ENCODE measurements at places on chromosomes 5 and 9.
A peak's percentile ranks its signal among the peaks of the same experiment; 100 is the strongest.

DNA sequence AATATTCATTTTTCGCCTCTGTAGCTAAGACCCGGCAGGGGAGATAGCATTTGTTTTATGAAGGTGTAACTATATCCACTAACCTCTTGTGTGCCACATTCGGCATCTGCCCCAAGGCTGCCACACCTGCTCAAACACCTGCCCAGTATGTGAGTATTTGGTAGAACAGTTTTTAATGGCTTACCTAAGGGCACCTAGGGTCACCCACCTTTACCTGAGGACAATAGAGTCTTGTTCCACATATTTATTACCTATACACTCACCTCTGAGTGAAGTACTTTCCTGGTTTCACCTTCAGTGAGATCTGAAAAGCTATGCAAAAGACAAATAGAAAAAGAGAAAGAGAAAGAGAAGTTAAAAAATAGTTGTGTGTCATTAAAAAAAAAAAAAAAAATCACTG lies 68.0 kb upstream of the PIP5K1B start:
- DNase-seq: no peak

GRCh38 chr9:96449845-96450612 lies at the start of gene HABP4:
TSS of gene HABP4 (plus strand) at chr9:96450169. CDS start at chr9:96450280, 111 bp downstream.
- peak; percentile 96 for DNase-seq

GRCh38 chr5:154535535-154535934 lies 57.5 kb upstream of the HAND1 start:
- DNase-seq: no peak

DNA sequence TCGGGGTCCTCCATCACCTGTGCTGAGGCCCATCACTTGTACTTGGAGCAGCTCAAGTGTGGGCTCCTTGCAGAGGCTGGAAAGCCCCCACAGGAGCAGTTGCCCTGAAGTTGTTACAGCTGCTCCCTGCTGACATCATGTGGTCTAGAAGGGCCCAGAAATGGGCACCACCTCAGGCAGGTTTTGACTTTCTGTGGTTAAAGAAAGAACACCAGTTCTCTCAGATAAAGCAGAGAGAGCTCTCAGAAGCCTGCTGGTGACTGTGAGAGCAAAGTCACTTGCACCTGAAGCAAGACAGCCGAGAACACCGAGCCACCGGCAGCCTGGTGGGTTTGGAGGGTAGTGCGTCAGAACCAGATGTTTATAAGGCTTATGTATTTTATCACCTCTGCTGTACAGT lies 70.4 kb downstream of the MVB12B start:
- DNase-seq: no peak

- DNase-seq: no peak
Observed at GRCh38 chr9:110842986-110843385, 174.4 kb downstream of the MUSK start.

DNA sequence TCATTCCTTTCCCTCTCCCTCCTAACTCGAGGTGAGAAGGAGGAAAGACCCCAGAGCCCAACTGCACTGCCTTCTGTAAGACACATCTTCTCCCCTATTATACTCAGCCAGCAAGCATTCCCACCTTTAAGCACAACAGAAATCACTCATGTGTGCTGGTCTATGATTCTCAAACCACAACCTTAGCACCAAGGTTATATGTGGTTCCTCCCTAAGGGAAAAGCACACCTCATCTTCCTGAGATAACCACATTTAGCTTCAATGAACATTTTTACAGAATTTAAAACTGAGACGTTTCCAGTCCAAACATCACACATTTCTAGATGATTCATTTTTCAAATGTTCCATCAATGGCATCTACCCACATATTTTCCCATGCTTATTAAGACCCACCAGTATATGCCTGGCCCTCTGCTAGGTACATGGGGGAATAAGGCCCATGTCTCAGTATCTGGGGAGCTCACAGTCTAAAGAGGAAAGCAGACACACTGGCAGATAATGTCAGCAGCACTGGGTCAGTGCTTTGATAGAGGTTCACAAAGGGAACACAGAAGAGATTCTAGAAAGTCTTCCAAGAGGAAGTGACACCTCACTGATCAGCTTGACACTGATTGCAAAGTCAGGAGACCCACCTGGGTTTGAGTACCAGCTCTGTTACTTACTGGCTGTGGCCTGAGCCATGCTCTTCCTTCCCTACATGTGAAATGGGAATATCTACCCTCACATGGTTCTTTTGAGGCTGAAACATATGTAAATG lies 245.4 kb downstream of the DENND1A start:
- DNase-seq: no peak

DNA sequence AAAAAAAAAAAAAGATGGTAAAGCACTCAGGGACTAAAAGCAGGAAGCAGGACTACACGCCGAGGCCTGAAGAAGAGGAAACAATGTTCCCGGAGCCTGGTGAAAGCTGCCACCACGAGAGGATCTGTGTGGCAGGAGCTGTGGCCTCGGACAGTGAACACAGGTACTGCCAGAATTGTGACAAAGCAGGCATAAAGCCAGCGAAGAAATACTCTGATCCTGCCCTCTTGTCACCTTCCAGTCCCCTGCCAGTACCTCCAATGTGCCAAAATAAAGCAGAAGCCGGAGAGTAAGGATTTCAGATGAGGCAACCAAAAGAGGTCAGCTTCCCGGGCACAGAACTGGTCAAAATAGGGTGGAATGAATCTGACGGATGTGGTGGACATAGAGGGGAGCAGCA lies 211.5 kb upstream of the TARS1 start:
- no peak for DNase-seq

- no peak for DNase-seq
Observed at GRCh38 chr5:149024477-149024876, 38.4 kb downstream of the SH3TC2 start.

DNA sequence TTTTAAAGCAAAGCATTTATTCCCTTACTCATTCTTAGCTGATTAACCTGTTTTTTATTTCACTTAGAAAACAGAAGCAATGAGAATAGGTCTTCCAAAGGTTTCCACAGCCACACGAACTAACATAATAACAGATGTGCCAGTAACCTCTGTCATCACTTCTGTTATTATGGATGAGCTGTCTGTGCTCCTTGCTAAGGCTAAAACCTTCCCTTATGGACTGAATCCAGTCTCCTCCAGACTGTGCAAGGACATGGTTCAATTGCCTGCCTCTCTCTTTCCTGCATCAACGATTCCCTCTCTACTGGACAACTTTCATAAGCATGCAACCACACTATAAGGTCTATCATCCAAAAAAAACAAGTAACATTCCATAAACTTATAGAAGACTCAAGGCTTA lies 1446.2 kb downstream of the MAT2B start:
- no peak for DNase-seq

DNA sequence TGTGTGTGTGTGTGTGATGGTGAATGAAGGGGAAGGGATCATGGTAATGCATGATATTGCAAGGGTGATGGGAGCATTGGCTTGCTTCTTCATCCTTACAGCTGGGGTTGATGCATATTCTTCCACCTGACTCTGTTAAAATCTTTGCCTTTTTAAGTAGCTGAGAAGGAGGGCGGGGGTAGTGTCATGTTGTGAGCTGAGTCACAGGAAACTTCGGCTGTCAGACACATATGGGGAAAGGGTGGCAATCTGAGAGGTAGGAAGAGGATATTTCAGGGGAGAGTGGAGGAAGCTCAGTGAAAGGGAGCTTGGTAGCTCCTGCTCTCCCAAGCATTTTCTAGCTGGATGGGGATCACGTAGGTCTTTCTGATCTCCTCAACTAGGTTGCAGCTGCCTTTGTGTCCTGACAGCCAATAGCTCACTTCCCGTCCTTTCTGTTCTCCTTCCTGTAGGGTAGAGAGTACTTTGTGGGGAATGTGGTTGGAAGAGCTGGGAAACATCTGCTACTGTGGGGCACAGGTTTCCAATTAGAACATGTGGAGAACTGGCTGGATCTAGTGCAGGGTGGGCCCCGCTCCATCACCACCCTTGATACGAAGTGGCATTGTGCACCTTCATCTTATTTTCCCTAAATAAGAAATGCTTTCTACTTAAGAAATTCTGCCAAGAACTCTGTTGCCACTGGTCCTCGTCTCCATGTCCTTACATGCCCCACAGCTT lies 18.1 kb upstream of the CLK4 start:
- DNase-seq: no peak

DNA sequence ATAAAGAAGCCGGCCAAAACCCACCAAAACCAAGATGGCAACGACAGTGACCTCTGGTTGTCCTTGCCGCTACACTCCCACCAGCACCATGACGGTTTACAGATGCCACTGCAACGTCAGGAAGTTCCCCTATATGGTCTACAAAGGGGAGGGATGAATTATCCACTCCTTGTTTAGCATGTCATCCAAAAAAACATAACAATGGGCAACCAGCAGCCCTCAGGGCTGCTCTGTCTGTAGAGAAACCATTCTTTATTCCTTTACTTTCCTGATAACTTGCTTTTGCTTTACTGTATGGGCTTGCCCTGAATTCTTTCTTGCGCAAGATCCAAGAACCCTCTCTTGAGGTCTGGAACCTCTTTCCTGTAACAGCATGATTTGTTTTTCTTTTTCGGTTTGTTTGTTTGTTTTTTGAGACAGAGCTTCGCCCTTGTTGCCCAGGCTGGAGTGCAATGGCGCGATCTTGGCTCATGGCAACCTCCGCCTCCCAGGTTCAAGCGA lies 2.0 kb upstream of the UAP1L1 start:
- no peak for DNase-seq

DNA sequence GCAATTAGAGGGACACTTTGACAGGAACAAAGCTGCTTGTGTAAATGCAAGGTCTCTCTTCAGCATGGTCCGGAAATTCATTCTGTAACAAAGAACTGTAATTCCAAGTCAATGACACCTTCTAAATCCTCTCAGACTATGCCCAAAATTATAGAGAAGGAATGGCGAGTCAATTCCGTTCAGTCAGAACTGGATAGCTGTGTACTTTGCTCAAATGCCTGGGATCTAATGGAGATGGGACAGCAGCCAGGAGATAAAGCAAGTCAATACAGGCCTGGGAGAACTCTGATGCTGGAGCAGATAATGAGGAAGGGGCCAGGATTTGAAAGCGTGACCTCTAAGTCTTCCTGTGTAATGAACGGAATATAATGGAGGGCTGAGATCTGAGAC lies 96.4 kb upstream of the SPRY4 start:
- DNase-seq: no peak

DNA sequence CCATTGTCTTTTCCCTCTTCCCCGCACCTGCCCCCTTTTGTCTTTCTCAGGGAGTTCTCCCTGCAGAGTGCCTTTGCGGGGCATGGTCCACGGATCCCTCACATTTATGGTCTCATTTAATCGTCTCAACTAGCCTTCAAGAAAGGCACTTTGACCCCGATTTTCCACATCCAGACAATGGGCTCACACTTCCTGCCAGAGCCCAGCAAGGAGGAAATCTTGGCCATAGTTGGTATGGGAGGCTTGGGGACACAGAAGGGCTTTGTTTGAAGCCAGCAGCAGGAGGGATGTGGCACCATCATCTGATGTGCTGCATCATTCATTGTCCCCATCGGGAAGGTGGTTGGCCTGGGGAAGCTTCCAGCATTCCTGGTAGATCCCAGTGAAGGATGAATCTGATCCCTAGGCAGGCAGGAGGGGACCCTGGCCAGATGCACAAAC lies 24.9 kb downstream of the GSN start:
- no peak for DNase-seq

- DNase-seq: no peak
Observed at GRCh38 chr5:148145916-148146315, 22.4 kb upstream of the SPINK14 start.

DNA sequence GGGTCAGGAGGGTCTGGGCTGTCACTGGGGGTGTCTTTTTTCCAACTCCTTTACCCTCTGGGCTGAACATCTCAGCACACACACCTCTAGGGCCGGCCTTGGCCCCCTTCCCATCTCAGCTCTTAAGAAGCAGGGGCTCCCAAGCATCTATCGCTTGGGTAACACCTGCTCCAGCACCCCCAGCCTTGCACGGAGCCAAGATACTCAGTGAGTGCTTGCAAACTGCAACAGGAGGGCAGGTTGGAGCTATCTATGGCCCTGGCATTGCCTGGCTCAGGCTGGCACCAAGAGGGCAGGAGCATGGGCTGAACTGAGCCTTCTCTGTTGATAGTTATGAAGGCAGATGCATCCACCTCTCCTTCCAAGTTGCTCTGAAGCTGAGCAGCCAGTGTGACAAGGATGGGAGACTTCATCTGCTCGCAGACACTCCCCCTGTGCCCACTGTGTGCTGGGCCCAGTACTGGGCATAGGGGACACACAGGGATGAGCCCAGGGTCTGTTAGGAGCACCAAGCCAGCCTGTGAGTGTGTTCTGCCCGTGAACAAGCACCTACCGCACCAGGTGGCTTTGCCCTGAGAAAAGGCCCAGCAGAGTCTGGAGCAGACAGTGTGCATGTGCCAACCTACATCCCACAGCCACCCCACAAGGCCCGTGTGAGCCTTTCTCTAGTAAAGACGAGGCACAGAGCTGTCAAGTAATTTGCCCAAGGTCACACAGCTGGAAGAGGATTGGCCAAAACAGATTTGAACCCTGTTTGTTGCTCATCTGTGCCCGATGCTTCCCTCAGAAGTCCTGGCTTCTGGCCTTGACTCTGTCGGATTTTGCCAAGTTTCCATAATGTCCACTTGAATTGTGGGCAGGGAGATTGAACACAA lies 58.2 kb downstream of the PHF2 start:
- DNase-seq: no peak

GRCh38 chr5:174837919-174838902 lies 113.8 kb downstream of the MSX2 start:
- DNase-seq: no peak

DNA sequence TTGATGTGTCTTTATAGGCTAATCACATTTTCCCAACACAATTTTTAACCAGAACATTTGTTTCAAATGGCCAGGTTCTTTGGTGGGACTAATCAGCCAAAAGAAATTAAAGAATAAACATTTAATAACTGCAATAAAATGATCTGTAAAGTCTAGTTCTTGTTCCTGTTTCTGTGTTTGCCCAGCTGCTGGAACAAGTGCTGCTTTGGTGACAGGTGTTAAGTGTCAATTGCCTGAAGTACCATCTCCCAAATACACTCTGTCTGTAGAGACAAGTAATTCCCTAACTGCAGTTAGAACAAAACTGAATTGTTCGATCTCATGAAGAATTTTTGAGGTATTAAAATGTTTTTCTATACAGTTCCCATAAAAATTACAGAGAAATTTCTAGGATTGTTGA lies 402.3 kb upstream of the CHD1 start:
- no peak for DNase-seq

DNA sequence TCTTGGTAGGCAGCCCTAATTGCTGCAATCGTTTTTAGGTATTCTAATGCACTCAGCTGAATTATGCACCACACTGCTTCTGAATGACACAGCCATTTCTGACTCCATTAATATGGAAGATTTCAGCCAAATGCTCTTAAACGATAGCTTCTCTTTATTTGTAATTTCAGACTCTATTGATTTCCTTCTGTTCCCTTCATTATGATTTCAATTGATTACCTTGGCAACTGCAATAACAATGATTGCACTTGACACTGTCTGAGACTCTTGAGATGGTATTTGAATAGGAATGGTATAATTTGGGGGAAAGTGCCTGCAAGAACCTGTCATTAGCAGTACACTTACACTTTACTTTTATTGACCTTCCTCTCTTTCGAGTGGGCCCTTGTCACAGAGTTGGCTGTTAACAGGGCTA lies 296.1 kb upstream of the DMAC1 start:
- DNase-seq: no peak

- DNase-seq: no peak
Observed at GRCh38 chr5:172901788-172902496, 57.3 kb upstream of the RPL26L1 start.

- no peak for DNase-seq
Observed at GRCh38 chr5:137635521-137635921, 100.4 kb downstream of the KLHL3 start.

- DNase-seq: no peak
Observed at GRCh38 chr5:171309276-171310211, 496 bp downstream of the TLX3 start.

Measured in liver (tissue), 10 donors.